ENCODE measurements at places on chromosomes 12 and 14.

GRCh38 chr12:3705354-3705675 lies 47.6 kb downstream of the CRACR2A start:
- no peak for DNase-seq

GRCh38 chr12:2233034-2233433 lies 180.2 kb downstream of the CACNA1C start:
- DNase-seq, result no peak

DNA sequence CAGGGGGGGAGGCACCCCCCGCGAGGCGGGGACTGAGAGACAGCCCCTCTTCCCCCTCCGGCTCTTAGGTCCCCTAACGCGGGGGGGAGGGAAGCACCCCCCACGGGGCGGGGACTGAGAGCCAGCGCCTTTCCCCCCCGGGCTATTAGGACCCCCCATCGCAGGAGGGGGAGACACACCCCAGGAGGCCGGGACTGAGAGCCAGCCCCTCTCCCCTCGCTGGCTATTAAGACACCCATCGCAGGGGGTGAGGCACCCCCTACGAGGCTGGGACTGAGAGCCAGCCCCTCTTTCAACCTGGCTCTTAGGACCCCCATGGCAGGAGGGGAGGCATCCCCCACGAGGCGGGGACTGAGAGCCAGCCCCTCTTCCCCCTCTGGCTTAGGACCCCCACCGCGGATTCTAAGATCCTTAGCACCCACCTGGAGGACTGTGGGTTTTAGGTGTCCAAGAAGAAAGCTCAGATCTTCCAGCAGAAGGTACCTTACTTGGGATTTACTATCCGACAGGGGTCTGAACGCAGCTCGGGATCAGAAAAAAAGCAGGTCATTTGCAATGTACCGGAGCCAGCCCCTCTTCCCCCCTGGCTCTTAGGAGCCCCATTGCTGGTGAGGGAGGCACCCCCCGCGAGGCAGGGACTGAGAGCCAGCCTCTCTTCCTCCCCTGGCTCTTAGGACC lies 197.8 kb upstream of the PZP start:
- no peak for DNase-seq

GRCh38 chr12:113862590-113863454 lies 103.3 kb downstream of the RBM19 start:
- DNase-seq, result peak; percentile 45

DNA sequence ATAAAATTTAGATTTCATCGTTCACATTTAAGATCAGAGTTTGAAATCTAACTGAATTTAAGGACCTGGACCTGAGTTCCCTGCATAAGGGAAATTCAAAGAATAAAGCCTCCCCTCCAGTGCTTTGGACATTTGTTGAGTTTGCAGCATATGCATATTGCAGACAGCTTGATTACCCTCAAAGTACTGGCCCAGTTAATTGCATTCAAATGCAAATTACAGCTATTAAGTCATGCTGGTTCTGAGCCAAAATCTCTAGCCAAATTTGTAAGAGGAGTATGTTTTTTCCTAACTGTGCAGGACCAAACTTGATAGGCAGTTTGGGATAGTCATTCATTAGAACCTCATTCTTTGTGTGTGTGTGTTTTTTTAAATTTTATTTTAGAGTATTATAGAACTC lies 9.1 kb upstream of the KIF21A start:
- DNase-seq, result no peak

DNA sequence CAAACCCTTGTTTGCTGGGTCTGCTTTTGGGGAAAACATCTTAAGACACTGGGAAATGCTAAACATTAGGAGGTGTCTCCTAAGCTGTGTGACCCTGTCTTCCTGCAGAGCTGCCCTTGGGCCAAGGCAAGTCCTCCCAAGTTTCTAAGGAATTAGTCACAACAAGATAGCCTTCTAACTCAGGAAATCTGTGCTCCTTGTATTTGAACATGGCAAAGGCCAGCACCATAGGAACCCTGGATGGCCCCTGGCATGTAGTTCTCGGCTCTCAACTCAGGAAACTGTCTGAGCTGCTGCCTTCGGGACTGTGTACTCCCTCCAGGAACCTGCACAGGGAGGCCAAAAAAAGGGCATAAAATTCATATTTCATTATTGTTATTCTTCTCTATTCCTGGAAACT lies 37.6 kb upstream of the LTBP2 start:
- DNase-seq, result no peak

- no peak for DNase-seq
Observed at GRCh38 chr12:71440763-71441748, 1.5 kb downstream of the LGR5 start.

- no peak for DNase-seq
Observed at GRCh38 chr14:95500201-95500681, 16.2 kb downstream of the SYNE3 start.

DNA sequence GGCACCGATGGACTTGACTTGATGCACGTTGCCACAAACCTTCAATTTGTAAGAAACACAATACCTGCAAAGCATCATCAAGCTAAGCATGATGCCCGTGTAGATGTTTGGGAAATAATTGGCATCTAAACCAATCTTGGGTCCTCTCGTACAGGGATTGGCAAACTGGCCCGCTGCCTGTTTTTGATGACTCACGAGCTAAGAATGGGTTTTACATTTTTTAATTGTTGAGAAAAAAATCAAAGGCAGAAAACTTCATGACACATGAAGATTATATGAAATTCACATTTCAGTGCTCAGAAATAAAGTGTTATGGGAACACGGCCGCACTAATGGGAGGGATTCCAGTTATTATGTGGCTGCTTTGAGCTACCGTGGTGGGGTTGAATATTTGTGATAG lies 10.9 kb downstream of the MTA1 start:
- DNase-seq, result peak; percentile 9

GRCh38 chr12:60205500-60205899 lies 609.7 kb downstream of the SLC16A7 start:
- DNase-seq, result no peak

GRCh38 chr12:109606320-109607028 lies 32.9 kb downstream of the MVK start:
- no peak for DNase-seq

DNA sequence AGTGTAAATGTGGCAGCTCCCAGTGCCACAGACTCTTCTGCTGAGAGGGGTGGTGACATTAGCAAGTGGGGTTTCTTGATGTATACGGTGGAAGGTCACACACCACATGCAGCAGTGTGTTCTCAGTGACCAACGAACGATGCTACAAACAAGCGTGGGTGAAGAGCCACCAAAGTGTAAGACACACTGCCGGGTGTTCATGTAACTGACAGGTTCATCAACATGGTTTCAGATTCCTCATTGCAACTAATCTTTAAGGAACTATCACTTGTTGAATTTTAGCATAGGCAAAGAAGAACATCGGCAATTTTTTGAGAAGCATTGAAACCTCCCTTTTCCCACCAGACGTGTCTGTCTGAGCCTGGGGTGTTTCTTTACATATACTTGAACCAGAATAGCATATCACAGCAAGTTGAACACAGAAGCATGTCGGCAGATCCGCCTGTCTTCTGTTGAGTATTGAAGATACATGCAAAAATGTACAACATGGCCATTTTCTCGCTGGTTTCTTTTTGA lies 58.8 kb downstream of the PPP2R5C start:
- no peak for DNase-seq

- no peak for DNase-seq
Observed at GRCh38 chr14:38743966-38744584, 359.0 kb downstream of the SEC23A start.

Measured in AG04449 (cell line).